ENCODE measurements at places on chromosomes 11 and 22.

- DNase-seq = no peak
These were observed 3.4 kb downstream of the PAK1 start for GRCh38 chr11:77470504-77470903.

GRCh38 chr11:31818425-31818755 lies 7.3 kb upstream of the PAX6 start:
- no peak for DNase-seq

DNA sequence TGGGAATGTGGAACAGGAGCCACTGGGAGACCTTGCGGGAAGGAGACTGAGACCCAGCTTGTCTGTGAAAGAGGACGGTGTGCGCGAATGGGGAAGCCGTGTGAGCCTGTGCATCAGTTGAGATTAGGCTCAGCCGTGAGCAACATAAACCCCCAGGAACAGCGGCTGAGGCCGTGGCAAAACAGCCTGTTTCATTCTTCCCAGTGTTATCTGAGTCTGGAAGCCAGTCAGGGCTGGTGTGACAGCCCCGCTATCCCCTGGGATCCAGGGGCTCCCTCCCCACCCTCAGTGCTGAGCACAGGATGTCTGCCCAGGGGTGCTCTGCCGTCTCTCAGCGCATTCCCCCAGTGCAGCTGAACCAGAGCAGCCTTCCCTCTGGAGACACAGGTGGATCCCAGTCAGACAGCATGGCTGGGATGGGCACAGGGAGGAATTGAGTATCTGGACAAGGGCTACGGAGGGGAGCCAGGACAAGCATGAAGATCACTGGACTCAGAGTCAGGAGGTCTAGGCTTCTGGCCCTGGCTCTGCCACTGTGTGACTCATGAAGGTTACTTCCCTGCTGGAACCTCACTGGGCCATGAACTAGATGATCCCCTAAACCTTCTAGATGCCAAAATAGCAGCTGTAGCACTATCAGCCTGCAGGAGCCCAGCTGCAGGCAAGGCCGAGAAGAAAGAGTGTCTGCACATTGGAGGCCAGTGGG lies 8.6 kb downstream of the OAF start:
- DNase-seq = no peak

- no peak for DNase-seq
These were observed 10.4 kb downstream of the ADORA2A start for GRCh38 chr22:24437741-24438328.

DNA sequence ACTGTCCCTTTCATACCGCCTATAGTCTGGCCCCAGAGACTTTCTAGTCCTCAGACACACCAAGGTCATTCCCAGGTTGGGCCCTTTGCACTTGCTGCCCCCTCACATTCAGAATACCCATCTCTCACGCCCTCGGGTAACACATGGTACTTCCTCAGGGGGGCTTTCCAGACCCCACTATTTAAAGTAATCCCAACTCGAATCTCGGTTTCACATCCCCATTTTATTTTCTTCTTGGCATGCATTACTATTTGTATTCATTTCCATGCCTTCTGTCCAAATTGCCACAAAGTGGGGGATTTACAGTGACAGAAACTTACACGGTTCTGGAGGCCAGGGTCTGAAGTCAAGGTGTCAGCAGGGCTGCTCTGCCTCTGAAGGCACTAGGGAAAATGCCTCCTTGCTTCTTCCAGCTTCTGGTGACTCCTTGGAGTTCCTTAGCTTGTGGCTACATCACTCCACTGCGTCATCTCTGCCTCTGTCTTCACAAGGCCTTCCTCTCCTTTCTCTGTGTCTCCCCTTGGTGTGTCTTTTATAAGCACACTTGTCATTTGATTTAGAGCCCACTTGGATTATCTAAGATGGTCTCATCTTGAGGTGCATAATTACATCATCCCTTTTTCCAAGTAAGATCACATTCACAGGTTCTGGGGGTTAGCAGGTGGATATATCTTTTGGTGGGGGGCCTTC lies 15.1 kb downstream of the RCN1 start:
- no peak for DNase-seq

DNA sequence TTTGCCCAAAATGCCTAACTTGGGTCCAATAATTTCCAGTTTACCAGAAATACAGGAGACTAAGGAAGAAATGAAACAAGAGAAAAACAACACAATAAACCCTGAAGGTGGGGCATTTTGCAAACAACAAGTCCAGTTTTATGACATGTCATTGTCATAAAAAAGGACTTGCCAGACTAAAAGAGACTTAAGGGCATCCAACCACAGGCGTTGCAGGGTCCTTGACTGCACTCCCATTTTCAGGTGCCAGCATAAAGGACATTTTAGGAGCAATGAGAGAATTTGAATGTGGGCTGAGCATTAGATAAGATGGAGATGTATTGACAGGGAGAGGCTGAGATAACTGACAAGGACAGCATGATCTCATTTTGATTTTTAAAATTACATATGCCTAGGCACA lies 28.1 kb upstream of the DAGLA start:
- DNase-seq = no peak

- no peak for DNase-seq
These were observed 57.8 kb downstream of the TP53I11 start for GRCh38 chr11:44892843-44893242.

DNA sequence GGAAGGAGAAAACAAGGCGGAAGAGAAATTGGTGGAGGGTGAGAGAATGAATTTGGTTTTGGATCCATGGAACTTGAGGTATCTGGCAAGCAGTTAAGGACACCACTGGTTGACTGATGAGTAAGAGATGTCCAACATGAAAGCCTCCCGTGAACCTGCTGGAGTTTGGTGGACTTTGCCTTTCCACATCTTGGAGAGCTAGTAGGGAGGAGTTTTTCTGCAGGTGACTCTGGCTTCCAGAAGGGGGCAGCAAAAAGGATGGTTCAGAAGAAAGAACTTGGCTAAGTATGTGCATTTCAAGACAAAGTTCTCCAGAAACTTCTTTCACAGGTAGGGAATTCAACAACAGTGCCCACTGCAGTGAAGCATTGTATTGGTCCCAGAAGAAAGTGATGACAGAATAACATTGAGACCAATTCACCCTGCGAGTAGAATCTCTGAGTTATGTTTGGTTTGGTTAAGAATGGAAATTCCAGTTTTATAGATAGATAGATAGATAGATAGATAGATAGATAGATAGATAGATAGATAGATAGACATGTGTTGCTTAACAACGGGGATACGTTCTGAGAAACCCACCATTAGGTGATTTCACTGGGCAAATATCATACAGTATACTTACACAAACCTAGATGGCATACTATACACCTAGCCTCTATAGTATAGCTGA lies 28.5 kb downstream of the DCDC1 start:
- no peak for DNase-seq

Data from RWPE2 (cell line).